Gastrocnemius medialis (tissue), 4 donors: ENCODE measurements at places on chromosomes 12 and 14. TPM values are rescaled to one million over a fixed set of nuclear protein-coding genes. Genes with fewer than 3 reads are reported as not detected.

Gene TAS2R30
- total RNA-seq = not detected

GRCh38 chr14:42428996-42429395 is 822.3 kb downstream of the LRFN5 start:
- H3K4me3 ChIP-seq = no peak overlapping the region
- no peaks in the 10 kb centered on the region for H3K4me1 ChIP-seq
- no peaks in the 10 kb centered on the region for H3K27me3 ChIP-seq
- no peak overlapping the region for H3K27ac ChIP-seq

DNA sequence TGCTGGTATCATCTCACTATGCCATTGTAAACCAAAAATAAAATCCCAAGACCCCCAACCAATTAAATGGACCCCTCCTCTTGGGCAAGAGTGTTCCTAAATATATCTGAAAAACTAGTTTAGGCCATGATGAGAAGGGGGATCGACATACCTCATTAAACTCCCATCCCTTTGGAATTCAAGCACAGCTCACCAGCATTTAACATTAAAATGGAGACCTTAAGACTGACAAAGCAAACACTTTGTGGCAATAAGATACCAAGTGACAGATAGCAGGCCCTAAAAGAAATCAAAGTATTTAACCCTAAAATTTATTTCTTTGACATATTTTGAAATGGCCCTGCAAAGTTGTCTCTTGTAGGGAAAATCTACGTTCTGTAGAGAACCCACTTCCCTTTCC is 387.9 kb downstream of the KCNH5 start:
- H3K27me3 ChIP-seq = no peaks in the 10 kb centered on the region
- H3K4me3 ChIP-seq = no peak overlapping the region
- H3K27ac ChIP-seq = no peak overlapping the region

Gene AP4S1
- total RNA-seq = 7.6 TPM

Gene ANAPC7
- total RNA-seq = 40.2 TPM
